ENCODE measurements at places on chromosomes 5 and 9.

DNA sequence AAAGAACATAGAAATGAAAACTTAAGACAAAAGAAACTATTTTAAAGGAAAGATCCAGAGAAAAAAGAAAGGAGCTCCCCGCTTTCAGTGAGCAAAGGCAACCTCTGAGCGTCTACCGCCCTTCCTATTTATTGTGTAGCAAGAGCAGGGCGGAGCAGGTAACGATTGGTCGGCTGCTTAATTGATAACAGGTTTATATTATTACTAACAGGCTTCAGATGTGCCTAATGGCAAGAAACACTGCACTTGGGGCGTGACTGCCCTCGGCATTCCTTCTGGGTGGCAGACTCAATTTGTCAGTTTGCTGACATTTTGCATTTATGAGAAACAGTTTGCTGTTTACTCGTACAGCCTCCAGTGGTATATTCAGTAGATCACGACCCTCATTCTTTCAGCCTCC is 482.7 kb upstream of the C9orf72 start:
- DNase-seq, result no peak

DNA sequence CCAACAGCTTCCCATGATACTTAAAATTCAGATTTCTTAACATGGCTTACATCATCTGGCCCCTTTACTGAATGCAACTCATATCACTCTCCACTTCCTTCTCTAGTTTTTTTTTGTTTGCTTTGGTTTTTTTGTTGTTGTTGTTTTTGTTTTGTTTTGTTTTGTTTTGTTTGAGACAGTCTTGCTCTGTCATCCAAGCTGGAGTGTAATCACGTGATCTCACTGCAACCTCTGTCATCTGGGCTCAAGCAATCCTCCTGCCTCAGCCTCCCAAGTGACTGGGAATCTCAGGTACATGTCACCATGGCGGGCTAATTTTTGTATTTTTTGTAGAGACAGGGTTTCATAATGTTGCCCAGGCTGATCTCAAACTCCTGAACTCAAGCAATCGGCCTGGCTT is 41.4 kb downstream of the CPLANE1 start:
- DNase-seq, result no peak

- DNase-seq, result no peak
These were observed 65.3 kb downstream of the TSTD2 start for GRCh38 chr9:97567894-97568202.

DNA sequence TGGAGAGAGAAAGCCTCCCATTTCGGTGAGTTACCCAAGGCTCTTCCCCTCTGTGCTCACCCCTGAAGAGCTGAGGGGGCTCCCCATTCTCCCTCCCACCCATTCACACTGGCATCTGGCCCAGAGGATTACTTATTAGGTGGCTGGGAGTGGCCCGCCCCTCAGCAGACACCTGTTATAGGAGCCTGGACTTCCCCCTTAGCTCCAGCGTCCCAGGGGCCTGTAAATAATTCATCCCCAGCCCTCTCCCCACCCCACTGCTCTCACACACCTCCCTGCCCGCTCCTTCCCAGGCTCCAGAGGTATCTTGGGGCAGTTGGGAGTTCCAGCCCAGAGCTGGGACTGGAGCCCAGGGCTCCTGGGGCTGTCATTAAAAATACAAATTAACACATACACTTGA is 11.6 kb upstream of the SLC6A7 start:
- DNase-seq, result no peak

DNA sequence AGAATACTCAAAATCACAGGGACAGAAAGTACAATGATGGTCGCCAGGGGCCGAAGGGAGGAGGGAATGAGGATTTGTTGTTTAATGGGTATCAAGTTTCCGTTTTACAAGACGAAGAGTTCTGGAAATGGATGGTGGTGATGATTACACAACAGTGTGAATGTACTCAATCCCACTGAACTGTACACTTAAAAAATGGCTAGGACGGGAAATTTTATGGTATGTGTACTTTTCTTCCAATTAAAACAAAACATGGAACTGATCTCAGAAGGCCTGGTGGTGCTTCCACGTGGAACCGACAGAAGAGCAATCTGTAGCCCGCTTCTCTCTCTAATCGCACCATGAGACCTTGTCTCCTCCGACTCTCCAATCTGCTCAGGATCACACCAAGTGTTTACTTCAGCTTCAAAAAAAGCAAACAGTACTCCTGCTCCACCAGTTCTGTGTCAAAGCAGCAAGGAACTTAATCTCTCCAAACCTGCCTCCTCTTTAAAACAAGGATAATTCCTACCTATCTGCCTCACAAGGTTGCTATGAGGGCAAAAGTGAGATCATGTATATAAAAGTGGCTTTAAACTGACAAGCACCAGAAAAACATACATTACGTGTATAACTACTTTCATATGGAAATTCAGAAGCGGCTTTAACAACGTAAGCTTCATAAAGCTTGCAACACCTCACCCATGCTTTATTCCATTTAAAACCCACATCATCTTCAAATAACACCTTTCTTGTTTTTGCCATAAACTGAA is 2.1 kb downstream of the ECPAS start:
- DNase-seq, result no peak
